Cardiac septum (tissue), 1 donor: ENCODE measurements at places on chromosomes 12 and 14. TPM values are rescaled to one million over a fixed set of nuclear protein-coding genes. Genes with fewer than 3 reads are reported as not detected.

Gene DLK1
- 1.2 TPM for total RNA-seq

- no peak for DNase-seq
Observed at GRCh38 chr12:53965281-53966084, 7.4 kb upstream of the HOXC11 start.

Gene PIK3C2G
- total RNA-seq = not detected

DNA sequence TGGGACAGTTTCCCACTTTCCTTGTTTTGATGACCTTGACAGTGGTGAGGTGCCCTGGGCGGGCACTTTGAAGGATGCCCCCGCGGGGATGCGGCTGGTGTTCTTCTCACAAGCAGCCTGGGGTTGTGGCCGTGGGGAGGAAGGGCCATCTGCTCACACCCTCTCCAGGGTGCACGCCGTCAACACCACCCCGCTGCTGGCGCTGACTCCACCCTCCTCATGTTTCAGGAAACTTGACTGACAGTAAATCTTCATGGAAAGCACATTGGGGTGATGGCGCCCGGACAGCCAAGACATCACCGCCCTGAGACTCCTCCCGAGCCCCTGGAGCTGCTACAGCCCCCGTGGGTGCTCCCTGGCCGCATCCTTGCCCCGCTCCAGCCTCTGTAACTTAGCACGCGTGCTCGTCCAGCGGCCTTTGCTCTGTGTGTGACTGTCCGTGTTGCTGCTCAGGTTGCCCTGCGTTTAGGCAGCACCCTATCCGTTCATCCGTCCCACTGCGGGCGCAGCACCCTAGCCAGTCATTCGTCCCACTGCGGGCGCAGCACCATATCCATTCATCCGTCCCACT lies 150.2 kb upstream of the C14orf180 start:
- DNase-seq = no peak

Gene TAS2R10
- total RNA-seq = 0.30 TPM

- no peak for DNase-seq
Observed at GRCh38 chr14:40123816-40124215, 691.6 kb upstream of the FBXO33 start.

DNA sequence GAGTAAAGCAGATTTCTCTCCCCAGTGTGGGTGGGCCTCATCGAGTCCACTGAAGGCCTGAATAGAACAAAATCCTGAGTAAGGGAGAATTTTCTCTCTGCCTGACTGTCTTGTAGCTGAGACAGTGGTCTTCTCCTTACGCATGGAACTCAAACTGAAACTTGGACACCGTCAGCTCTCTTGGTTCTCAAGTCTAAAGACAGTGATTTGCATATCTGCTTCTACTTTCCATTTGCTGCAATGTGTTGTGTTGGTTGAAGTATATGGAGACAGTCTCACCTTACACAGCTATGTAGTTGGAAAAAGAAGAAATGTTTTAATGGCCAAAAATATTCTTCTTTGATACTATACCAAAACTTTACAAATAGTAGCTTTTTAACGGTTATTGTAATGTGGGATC lies 160.2 kb upstream of the LMNTD1 start:
- DNase-seq = no peak

GRCh38 chr12:11555743-11556625 lies 93.5 kb upstream of the ETV6 start:
- DNase-seq = no peak

Gene NTS
- total RNA-seq = not detected
